Epithelial cell of prostate (primary cell): ENCODE measurements at places on chromosomes 5 and 9.

DNA sequence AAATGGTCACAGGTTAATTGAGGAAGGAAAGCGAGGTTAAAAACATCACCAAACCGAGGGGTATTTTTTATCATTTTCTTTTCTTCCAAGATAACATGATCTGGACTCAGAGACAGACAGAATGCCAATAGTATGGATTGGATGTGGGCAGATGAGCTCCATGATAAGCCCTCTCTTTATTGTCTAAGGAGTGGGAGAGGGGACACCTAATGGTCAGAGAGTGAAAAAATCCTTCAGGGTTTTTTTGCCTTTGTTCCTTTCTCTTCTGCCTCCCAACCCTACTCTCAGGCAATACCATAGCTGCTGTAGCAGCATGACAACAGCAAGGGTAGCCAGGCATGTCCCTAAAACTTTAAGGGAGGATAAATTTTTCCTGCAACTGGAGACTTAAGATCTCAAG is 94.7 kb downstream of the DIRAS2 start:
- DNase-seq: no peak

DNA sequence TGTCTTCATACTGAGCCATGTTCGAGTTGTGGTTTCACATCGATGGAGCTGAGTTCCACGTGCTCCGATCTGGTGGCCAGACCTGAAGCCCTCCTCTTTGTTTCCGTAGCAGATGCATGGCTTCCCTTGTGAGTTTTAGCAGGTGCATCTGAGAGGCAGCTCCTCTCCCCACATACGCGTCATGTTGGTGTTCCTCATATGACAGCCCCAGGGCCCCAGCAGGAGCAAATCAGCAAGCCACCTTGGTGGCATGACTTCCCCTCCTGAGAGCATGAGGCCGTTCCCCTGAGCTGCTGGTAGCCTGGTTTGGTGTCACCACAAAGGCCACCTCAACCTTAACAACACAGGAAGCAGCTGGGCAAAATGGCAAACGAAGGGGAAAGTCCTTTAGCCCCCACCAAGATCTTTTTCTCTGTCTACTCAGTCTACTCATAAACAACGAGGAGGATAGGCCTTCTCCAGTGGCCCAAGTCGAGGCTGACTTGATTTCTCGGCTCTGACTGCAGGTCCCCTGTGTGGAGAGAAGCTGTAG is 5.9 kb downstream of the CYFIP2 start:
- no peak for DNase-seq

DNA sequence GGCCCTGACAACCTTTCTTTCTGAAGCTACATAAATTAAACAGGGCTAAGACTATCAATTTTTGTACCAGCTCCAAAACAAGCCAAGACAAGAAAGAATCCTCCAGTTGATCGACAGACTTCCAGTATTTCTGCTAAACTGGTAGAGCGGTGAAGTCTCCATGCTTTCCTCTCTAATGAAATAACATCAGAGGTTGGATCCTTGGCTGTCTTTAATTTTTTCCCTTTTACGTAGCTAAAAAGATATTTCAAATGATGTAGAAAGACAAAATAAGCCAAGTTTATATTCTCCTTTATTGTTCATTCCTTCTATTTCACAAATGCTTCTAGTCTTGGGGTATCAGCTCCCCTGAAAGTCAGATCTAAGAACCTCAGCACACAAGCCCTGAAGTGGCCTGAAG is 434.9 kb downstream of the NFIB start:
- no peak for DNase-seq

GRCh38 chr5:163409384-163409783 is 28.0 kb upstream of the CCNG1 start:
- DNase-seq: peak; percentile 36

- no peak for DNase-seq
These were observed 72.3 kb downstream of the NIPSNAP3B start for GRCh38 chr9:104836235-104836634.

DNA sequence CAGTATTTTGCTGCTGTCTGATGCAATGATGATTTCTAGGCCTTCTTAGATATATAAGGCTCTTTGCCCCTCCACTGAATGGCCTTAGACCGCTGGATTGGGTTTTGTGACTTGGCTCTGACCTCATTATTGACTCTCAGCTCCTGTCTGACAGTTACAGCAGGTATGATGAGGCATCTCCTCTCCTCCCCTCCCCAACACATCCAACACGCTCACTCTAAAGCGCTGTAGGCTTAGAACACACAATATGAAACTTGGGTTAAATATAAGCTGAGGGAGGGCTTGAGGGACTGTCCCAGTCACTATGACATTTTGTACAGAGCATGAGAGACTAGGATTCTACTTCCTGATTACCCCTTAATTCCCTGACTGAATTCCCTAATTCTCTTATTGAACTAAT is 18.8 kb upstream of the CER1 start:
- DNase-seq: no peak

DNA sequence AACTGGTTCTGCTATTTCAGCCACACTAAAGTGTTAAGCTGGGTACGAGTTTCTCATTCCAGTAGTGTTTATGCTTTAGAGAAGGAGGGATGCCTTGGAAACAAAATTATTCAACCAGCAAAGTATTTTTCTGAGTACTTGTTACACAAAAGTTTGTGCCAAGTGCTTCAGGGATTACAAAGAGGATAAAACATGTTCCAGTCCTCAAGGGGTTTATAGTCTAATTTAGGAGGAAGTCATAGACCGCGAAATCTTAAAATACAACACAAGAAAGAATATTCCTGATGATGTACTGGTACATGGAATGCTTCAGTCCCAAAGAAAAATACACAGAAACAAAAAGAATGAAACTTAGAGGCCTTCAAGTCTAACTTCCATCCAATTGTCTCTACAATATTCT is 85.4 kb upstream of the NR4A3 start:
- DNase-seq: no peak

- DNase-seq: no peak
These were observed 92.3 kb downstream of the FANCC start for GRCh38 chr9:95225076-95225725.

- DNase-seq: no peak
These were observed 91.9 kb upstream of the PPP1R2B start for GRCh38 chr5:156758011-156758791.

DNA sequence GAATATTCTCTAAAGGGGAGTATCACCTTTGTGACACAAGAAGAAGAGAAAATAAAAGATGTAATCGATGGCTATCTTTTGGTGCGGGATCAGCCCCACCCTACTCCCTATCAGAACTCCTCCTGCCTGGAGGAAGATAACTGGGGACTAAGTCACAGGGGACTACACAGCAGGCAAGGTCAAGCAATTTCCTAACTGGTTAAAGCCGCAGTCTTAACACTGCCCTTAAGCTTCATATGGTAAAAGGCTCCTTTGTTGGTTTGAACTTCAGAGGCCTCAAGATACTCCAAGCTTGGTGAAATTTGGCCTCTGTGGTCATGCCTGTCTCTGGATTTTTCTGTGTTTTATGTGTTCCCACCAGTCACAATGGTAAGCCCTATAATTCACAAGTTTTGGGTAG is 1.3 kb upstream of the SHISAL2B start:
- DNase-seq: no peak

- DNase-seq: no peak
These were observed 580.5 kb upstream of the SGCD start for GRCh38 chr5:155746367-155747038.

DNA sequence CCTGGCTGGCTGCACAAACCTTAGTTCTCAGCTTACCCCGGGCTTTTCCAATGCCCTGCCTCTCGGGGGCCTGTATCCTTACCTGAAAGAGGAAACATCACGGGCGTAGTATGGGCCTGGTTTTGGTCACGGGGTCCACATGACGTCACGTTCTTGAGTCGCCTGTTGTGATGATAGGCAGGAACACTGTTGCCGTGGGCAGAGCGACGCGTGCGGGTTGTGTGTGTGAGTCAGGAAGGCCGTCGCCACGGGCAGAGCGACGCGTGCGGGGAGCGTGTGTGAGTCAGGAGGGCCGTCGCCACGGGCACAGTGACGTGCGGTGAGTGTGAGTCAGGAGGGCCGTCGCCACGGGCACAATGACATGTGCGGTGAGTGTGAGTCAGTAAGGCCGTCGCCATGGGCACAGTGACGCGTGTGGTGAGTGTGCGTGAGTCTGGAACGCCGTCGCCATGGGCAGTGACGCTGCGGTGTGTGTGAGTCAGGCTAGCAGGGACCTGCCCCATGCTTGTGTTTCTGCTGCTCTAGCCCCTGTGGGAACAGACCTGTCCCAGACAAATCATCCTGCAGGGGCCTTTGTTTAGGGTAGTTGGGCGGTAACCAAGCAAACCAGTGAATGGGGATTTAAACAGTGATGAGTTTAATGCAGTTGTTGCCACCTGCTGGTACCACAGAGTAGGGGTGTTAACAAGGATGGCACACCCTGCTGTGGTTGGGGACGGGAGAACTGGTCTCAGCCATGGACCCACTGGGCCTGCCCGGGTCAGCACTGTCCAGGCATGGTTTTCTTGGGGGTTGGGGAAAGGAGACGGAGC is 19.8 kb downstream of the TRIP13 start:
- peak; percentile 99 for DNase-seq

DNA sequence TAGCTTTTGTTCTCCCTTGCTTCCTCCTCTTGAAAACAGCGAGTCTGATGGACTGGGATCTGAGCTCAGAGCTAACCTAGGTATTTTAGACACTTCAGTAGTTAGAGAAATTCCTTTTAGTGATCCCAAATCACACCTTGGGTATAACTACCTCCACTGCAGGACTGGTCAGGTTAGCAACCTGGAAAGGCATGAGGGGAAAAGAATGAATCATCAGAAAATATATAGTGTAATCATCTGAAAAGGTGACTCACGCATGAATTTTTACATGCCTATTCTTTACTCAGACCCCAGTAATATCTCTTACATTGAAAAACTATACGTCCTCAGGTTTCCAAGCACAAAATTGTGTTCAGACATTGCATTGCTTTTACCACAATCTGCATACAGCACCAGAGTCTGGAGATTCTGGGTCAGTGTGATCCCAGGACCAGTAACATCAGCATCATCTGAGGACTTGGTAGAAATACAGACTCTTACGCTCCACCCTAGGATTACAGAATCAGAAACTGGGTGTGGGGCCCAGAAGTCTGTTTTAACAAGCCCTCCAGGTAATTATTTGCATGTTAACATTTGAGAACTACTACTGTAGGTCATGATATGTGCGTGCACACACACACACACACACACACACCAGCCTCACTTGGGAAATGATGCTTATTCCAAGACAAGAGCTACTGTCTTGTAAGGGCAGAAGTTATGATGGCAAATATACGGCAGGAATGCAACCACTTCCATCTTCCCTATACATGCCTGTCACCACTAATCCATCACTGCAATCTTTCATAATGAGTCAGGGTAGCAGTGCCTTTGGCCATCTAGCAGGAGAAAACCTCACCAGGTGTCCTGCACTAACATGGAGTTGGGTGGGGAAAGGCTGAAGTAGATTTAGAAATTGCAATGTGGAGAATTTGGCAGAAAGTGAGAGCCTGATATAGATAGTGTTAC is 271.6 kb upstream of the MAP3K1 start:
- DNase-seq: peak; percentile 78

DNA sequence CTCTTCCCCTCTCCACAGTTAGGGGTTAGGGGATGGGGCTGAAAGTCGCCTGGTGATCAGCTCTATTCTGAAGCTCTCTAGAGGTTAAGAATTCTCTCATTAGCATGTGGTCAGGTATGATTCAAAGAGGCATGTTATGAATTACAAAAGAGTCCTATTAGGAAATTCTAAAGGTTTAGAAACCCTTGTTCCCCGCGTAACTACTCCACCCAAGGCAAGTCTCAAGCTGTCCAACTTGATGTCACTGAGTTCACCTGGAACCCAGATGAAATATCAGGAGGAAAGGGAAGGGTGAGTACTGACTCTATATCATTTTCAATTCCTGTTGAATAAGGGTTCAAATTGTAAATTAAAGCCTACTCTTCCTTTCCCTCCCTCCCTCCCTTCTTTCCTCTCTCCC is 18.1 kb upstream of the RNF145 start:
- DNase-seq: peak; percentile 95

- peak; percentile 80 for DNase-seq
These were observed 24.3 kb upstream of the PTGES start for GRCh38 chr9:129776938-129777768.

- no peak for DNase-seq
These were observed 25.8 kb upstream of the HSD17B3 start for GRCh38 chr9:96327694-96328352.

- no peak for DNase-seq
These were observed 107.3 kb upstream of the WWC1 start for GRCh38 chr5:168184103-168184502.

DNA sequence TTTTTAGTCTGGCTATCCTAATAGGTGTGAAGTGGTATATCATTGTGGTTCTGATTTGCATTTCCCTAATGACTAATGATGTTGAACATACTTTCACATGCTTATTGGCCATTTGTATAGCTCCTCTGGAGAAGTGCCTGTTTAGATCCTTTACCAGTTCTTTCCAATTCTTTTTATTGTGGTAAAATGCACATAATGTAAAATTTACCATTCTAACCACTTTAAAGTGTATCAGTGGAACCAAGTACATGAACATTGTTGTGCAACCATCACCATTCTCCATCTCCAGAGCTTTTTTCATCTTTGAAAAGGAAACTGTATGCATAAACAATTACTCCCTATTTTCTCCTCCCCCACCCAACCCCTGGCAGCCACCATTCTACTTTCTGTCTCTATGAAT is 95.4 kb downstream of the NRG2 start:
- no peak for DNase-seq

- DNase-seq: peak; percentile 50
These were observed 134.0 kb upstream of the MYO10 start for GRCh38 chr5:17069995-17070511.

- no peak for DNase-seq
These were observed 371.4 kb downstream of the NTRK2 start for GRCh38 chr9:85040821-85041465.

DNA sequence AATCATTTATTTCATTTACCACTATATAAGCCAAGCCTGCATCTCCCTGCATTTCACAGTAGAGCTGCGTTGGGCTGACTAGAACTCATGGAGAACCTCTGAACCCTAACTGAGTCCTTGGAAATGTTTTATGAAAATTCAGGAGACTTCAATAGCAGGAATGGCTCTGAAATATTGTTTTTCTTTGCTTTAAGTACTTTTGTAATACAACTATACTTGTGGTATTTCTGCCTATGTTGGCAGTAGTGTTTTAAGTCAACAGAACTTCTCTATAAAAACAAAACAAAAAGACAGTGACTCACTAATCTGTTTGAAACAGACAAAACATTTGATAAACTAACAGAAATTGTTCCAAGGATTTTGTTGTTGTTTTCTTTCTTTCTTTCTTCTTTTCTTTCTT is 489.2 kb upstream of the MEF2C start:
- no peak for DNase-seq

DNA sequence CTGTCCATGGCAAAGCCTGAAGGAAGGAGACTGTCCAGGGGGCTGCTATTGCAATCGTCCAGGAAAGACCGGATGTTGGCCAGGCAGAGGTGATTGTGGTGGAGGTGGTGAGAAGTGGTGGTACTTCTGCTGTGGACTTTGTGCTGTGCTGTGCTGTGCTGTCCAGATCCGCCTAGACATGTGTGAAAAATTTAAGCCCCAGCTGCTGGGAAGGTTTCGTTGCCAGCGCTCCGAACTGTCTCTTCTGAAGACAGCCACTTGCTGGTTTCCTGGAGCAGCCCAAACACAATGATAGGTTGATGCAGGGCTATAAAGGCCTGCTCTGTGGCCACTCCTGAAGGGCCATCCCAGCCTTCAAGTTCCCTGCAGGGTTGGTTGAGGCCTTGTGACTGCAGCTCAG is 223.0 kb upstream of the MPDZ start:
- DNase-seq: no peak
